ENCODE measurements at places on chromosomes 4 and X.
A peak's percentile ranks its signal among the peaks of the same experiment; 100 is the strongest.

GRCh38 chrX:45372151-45372550 is 171.5 kb upstream of the DIPK2B start:
- no peak for DNase-seq

- DNase-seq, result no peak
Measured at GRCh38 chr4:94534401-94535312, 82.9 kb downstream of the PDLIM5 start.

DNA sequence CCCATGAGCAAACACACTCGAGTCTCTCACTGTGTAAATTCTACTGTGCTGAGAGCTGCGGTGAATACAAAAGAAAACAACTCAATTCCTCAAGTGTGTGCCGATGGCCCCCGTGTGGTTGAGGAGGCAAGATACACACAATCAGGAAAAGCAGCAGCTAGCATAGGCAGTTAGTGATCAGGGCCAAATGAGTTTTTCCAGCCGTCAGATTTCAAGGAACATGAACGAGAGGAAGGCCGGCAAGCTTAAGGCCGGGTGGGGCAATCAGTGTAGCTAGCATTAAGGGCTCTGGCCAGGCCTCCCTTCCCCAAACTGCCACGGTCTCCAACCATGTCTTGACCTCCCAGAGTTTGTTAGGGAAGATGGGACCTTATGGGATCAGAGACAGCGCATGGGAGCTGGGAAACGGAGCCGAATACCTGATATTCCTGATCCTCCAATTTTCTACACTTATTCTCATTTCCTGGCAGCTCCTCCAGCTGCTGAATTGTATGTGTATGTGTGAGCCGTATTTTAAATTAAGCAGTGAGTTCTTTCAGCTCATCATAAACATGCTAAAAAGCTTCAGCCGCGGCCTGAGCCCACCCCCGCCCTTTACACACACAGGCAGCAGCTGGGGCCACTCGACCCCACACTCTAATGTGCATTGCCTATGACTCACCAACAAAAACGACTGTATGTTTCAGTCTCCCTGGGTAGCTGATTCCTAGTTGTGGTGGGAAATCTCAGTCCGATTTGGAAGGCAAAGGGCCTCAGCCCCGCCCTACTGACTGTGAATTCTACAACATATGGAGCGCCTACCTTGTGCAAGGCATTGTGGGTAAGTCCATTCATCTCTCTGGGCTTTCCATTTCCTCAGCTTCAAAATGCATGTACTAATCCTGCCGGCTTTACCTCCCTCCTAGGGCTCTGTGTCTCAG is 59.9 kb downstream of the RTL9 start:
- DNase-seq, result no peak

GRCh38 chrX:9958183-9958582 is 9.0 kb upstream of the CLDN34 start:
- no peak for DNase-seq

DNA sequence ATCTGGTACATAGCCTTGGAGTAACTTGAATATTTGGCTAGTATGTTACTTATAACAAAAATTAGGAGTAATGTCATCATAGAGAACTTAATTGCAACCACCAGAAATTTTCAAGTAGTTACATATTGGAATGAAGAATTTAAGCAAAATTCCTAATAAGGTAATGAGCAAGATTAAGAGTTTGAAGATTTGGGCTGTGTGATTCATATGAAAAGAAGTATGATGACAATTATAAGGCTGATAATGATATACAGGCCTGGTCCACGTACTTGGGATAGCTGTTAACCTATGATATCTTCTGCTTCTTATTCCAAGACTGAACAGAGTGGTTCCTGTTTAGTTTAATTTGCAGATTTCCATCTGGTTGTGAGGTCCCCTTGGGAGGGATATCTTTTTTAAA is 463.9 kb downstream of the RAPGEF2 start:
- no peak for DNase-seq

GRCh38 chr4:98199247-98199646 is 56.0 kb upstream of the STPG2 start:
- no peak for DNase-seq

DNA sequence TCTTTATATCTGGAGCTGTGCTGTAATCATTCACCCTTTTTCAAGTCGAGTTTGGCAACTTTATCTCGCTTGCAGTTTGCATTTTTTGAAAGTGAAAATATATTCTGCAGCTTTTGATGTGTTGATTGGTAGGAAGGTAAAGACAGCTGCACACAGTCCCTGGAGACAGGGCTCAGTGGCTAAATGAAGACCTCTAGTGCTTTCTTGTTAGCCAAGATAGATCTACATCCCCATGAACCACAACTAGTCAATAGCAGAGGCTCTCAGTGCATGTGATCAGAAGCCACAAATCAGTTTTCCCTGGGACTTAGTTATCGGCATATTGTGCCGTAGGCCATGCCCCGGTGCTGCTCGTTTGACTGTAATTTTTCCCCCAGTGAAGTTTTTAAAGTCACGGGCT is 587.7 kb upstream of the PITX2 start:
- DNase-seq, result no peak

DNA sequence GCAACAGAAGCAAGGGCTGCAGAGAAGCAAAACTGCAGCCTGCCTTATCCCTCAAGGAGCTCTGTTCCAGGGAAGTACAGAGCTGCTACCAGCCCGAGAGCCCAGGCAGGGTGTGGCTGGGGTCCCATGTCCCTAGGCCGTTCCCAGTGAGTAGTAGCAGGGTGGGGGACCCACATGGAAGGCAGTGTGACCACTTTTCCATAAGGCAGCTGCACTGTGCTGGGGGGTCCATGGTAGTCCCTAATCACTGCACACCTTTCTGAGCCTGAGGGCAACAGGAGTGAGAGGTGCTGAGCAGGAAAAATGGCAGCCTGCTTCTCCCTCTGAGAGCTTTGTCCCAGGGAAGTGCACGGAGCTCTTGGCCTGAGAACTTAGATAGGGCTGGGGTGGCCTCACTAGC is 135.9 kb downstream of the SH3BGRL start:
- no peak for DNase-seq

DNA sequence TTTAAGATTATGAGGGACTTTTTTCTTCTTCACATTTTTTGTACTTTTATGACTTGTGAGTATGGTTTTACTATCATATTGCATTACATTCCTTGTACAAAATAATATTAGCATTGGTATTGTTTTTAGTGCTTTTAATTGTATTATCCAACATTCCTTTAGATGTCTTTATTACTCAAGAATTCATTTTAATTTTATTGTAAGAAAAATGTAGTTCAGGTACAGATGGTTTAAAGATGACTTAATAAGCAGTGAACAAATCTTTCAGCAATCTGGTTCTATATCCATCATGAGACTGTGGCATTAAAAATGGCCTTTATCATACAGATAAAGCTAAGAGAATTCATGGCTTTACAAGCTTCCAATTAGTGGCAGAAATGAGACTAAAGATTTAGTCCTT is 191.6 kb downstream of the ANTXR2 start:
- no peak for DNase-seq

DNA sequence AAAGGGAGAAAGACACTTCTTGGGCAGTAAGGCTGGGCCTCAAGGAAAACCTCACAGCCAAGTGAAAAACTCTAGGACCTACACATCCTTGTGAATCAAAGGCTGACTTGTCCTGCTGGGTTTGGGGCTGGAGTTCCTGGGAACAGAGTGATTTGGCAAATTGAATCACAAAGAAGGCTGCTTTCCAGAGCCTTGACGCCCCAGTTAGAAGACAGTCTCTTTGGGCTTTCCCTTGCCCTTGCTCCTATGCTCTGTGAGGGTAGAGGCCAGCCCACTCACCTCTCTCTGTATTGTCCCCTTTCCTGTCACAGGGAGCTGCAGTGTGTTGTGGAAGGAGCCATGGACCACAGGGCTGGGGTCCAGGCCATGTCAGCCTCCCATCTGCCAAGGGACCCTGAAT is 9.6 kb downstream of the AMER1 start:
- DNase-seq, result no peak

GRCh38 chr4:8037150-8037769 is 97.6 kb upstream of the AFAP1 start:
- DNase-seq, result no peak

GRCh38 chrX:109710181-109710580 is 22.9 kb downstream of the ACSL4 start:
- DNase-seq, result no peak

DNA sequence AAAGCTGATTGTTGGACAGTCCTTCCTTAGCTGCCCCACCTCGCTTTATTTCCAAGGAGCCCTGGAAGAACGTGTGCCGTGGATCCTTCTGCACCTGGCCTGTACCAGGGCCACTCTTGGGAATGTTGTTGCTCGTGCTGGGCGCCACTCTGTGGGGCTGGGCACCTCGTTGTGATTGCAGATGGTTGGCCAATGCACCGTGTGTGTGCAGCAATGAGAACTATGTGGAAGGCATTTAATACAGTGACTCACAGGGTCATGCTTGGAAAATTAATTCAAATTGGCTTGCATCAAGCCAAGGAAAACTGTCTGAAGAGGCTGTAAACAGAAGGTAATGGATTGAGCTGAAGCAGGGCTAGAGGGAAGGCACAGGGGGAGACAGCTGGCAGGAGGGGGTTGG is 37.0 kb upstream of the CD99L2 start:
- no peak for DNase-seq

DNA sequence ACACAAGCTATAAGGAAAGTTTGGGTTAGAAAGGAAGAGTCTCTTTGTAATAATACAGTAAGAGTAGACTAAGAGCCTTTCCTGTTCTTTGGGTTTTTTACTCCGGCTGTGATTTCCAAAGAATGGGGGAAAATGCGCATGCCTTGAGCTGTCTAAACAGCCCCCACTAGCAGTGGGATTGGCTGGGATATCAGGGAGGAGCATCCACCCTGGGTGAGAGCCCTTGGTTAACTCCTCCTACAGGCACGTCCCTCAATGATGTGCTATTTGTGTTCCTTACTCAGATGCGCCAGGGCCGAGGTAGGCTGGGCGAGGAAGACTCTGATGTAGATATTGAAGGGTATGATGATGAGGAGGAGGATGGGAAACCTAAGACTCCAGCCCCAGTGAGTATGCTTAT is 74.0 kb upstream of the OGT start:
- no peak for DNase-seq

GRCh38 chrX:111521169-111521568 is 9.7 kb downstream of the SERTM2 start:
- no peak for DNase-seq

- DNase-seq, result peak; percentile 11
Measured at GRCh38 chrX:40402831-40403533, 177.8 kb upstream of the ATP6AP2 start.

- no peak for DNase-seq
Measured at GRCh38 chrX:20189171-20189570, 47.5 kb upstream of the EIF1AX start.

- no peak for DNase-seq
Measured at GRCh38 chrX:74119016-74119910, 184.7 kb upstream of the ZCCHC13 start.

DNA sequence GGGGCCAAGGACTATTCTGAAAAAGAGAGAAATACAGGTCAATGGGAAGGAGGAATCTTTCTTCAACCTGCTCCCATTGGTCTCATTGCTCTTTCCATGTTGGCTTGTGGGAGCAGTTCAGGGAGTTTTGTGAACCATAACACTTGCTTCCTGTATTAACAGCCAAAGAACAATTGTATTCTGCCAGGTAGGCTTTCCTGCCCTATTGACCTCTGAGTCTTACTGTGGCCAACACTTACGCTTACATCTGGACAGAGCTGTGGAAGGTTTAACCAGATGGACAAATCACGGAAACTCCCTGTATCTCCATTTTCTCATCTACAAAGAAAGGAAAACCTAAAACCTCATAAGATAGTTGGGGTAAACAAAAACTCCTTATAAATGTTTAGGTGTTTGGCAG is 30.7 kb downstream of the MID1IP1 start:
- DNase-seq, result no peak

- no peak for DNase-seq
Measured at GRCh38 chr4:185880571-185880970, 68.6 kb upstream of the SORBS2 start.

DNA sequence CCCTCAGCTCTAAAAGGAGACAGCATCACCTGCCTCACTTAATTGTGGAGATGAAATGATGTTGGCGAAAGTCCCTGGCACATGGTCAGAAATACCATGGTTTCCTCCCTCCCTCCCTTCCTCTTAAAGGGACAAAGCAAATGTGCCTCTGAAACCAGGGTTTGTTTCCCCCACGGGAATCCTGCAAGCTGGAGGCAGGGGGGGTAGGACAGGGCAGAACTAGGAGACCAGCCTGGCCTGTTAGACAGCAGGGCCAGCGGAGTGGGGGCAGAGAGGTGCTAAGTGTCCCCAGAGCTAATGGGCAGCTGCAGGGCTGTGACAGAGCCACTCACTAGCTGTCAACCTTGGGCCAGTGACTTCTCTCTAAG is 5.7 kb downstream of the RTL5 start:
- no peak for DNase-seq

DNA sequence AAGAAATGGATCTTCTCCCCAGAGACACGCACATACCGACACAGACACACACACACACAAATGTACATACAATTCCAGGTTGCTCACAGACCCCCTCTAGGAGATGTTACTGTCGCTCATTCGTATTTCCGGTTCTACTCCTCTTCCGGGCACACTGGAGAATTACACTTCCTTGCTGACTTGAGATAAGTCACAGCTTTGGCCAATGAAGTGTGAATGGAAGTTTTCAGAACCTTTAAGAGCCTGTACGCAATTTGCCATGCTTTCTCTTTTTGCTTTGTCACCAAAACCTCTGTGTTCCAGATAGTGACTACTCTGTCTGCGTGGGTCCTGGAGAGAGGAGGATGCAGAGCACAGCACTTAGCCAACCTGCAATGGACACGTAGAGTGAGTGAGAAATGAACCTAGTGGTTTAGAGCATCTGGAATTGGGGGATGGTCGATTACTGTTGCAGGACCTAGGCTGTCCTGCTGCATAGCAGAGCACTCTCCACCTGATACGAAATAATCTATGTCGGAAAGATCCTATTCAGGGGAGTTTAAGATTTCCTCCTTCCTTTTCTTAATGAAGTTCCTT is 239.5 kb upstream of the TET2 start:
- DNase-seq, result no peak

GRCh38 chr4:69811166-69811565 is 48.8 kb downstream of the SULT1E1 start:
- DNase-seq, result no peak

DNA sequence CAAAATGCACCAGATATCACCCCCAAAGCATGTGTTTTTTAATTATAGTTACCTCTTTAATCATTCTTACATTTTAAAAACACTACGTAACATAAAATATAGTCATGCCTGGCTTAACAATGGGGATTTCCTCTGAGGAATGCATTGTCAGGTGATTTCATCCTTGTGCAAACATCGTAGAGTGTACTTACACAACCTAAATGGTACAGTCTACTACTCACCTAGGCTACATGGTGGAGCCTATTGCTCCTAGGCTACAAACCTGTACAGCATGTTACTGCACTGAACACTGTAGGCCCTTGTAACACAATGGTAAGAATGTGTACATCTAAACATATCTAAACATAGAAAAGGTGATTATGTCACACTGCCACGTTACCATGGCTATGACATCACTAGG is 208.6 kb downstream of the SPOCK3 start:
- no peak for DNase-seq

GRCh38 chr4:41611881-41612871 is 74.2 kb downstream of the LIMCH1 start:
- DNase-seq, result no peak
